ENCODE measurements at places on chromosomes 1 and 21. TPM values are rescaled to one million over a fixed set of nuclear protein-coding genes. Genes with fewer than 3 reads are reported as not detected.

The PRKAA2 gene
- total RNA-seq: 7.8 TPM

The TLCD4 gene
- total RNA-seq: 7.5 TPM

The AIRE gene
- not detected for total RNA-seq

The CELA2A gene
- 1.5 TPM for total RNA-seq

The TMEM54 gene
- 41.4 TPM for total RNA-seq

The NBPF4 gene
- not detected for total RNA-seq

The ZMYND12 gene
- total RNA-seq: not detected

The DIO1 gene
- not detected for total RNA-seq

The CLIC6 gene
- 3.3 TPM for total RNA-seq

The PADI6 gene
- total RNA-seq: not detected

The RGS8 gene
- total RNA-seq: not detected

The EPHA2 gene
- total RNA-seq: 30.0 TPM

The SPATA21 gene
- not detected for total RNA-seq

The HAO2 gene
- total RNA-seq: not detected

The EPB41 gene
- total RNA-seq: 13.9 TPM

DNA sequence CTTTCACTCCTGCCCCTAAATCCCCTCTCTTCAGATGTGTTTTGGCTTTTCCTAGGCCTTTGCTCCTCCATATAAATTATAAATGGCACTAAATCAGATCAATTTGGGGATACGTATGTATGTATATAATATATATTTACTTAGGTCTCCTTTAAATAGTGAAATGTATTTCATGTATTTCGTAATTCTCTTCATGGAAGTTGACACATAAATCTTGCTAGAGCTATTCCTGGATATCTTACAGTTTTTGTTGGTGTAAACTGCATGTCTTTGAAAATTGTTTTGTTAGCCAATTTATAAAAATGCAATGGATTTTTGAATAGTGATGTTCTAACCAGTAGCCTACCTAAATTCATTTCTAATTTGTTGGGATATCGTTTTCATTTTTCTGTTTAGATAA, 9.0 kb downstream of the RPF1 start:
- no peak for DNase-seq

DNA sequence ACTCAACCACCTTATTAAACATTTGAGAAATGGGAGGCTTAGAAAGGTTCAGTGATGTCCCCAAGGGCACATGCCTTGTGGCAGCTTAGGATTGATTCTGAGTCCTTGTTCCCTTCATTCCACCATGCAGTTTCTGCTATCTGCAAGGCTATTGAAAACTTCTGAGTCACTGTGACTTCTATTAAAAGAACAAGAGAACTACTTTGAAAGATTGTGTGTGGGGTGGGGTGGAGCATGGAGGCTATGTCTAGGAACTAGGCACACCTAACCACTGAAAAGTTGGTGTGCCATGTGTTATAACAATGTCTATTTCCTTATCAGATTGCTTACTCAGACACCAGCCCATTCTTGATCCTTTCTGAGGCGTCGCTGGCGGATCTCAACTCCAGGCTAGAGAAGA, 10.8 kb downstream of the MTARC1 start:
- DNase-seq: no peak

DNA sequence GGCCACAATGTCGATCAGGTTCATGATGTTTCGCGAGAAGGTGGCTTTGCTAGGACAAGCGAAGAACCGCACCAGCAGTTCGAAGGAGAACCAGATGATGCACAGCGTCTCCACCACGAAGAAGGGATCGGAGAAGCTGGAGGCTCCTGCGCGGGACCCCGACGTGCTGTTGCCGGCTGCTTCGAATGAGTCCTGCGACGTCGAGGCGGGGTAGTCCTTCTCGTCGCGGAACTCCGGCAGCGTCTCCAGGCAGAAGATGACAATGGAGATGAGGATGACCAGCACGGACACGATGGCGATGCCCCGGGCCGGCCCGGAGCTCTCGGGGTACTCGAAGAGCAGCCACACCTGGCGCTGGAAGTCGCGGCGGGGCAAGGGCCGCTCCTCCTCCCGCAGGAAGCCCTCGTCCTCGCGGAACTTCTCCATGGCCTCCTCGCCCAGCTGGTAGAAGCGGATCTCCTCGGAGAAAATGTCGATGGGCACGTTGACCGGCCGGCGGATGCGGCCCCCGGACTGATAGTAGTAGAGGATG, 869 bp downstream of the KCNA3 start:
- DNase-seq: no peak

DNA sequence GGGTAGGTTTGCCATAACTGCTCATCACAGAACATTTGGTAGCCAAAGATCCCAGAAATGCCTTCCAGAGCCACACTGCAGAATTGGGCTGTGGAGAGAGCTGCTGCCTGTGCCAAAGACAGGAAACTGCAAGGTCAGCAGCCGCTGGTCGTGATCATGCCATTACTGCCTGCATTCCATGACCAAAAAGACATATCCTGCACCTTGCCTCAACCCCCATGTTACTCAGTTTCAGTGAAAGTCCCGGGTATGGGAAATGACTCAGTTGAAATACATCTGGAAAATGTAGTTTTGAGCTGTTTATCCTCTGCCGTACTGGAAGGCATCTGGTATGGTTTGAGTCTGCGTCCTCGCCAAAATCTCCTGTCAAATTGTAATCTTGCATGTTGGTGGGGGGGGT, 161.7 kb downstream of the FCRL5 start:
- DNase-seq: no peak

GRCh38 chr1:203765029-203765837, at the start of gene LAX1:
Gene LAX1, plus strand, starts transcription at chr1:203765183. Its CDS starts 383 bp downstream, at chr1:203765566.
- no peak for DNase-seq

DNA sequence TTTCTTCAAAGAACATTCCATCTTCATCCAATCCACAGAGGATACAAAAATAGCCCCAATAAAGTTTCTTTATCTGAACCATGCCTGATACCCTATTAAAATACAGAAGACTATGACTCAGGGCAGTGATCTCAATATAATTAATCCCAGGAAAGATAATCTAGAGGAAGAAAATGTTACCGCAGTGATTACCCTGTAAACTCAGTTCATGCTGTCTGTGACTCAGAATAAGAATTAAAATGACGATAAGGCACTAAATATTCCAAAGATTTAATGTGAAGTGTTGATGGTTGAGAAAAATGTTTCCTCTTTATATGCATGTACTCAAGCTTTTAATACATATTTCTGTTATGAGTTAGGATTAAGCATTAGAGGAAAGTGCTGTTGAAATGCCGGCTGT, 88.6 kb upstream of the LYPLAL1 start:
- no peak for DNase-seq

DNA sequence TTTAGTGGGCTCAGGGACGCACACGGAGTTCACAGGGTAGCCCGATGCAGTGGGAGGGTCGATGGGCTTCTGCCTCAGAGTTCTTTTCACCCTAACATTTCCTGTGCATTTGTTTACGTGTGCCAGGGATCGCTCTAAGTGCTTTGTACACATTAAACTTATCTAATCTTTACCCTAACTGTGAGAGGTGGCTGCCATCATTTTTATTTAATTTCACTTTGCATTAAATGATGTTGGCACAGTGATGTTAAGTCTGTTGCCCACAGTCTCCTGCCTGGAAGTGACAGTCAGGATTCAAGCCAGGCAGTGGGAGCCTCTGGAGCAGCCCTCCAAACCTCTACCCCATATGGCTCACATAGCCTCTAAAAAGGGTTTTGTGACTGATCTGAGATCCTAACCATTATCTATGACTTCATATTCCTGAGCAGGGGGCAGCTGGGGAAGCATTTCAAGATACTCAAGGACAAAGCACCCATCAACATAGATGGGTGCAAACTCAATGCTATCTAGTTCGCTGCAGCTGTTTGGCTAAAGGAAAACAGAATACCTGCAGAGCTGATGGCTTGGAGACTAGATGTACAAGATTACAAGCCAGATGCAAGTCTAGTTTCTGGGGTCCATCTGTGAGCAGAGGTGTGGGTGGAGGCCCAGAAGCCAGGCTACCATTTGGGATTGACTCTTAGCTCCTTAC, 303.8 kb downstream of the DISC1 start:
- DNase-seq: no peak

DNA sequence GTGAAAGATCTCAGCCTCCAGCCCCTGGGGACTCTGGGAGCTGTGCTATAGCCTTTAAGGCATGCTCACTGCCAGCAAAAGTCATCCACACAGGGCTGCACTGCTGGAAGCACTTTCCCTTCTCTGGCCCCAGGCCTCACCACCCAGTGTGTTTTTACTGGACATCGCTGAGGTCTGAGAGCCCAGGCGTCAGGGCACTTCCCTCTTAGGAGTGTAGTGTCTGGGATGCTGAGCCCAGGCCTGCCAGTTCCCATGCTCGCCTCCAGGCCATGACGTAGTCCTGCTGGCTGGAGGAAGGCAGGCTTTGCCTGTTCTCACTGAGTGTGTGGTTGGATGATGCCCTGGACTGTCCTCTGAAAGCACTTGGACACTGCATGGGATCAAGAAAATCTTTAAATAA, 101.2 kb downstream of the GDAP2 start:
- DNase-seq: peak; percentile 33

DNA sequence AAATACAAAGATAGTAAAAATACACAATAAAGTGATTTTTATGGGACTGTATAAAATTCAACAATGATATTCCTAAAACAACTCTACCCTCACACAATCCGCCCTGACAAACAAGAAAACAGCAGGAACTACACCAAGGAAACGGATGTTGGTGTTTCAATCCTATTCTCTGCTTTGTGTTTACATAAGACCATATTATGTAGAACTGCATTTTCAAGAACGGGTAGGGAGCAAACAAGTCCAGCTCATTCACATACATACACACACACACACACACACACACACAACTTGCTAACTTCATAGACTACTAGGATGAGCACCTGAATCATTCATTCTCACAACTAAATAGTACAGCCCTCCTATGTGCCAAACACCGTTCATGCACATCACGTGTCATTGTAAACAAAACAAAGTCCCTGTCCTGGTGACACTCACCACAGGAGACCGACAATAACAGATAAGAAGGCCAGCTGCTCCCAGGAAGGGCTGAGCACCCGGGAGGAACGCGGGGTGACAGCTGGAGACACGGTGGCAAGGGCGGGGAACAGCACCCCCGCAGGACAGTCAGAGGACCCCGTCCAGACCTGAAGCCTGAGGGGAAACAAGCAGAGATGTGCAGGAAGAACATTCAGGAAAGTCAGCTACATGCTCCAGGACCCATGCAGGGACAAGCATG, 43.0 kb downstream of the NPHP4 start:
- DNase-seq: no peak

- DNase-seq: no peak
Measured at GRCh38 chr1:109239409-109240068, 9.8 kb upstream of the CELSR2 start.

GRCh38 chr1:75083223-75083622, 51.0 kb upstream of the LHX8 start:
- DNase-seq: no peak

DNA sequence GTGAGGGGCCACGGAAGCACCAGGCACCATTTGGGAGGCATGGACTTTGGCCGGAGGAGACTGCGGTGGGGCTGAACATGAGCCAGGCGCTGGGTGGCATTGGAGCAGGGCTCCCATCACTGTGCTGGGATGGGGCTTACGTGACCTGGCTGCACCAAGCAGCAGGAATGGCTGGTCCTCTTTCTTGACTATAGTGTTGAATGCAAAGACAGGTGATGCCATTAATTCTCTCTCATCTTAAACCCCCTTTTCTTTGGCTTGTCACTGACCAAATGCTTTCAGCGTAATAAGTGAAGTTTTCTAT, 447.9 kb downstream of the CAMTA1 start:
- no peak for DNase-seq

- DNase-seq: peak; percentile 28
Measured at GRCh38 chr1:4836574-4836973, 182.2 kb downstream of the AJAP1 start.

DNA sequence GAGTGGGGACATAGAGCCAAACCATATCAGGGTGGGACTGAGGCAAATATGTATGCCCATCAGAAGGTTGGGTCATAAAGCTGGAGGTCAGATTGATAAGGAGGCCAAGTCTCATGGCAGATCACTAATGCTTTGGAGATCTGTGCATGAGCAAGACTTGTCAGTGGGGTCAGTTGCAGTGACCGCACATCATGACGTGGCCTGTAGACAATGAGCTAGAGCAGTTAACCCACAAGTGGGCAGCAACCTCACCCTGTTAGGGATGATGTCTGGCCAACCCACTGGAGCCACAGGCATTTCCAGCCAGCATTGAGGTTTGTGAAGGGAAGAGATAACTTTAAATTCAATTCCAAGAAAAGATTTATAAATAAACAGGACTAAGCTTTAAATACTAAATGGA, 66.7 kb downstream of the XCL1 start:
- DNase-seq: no peak

DNA sequence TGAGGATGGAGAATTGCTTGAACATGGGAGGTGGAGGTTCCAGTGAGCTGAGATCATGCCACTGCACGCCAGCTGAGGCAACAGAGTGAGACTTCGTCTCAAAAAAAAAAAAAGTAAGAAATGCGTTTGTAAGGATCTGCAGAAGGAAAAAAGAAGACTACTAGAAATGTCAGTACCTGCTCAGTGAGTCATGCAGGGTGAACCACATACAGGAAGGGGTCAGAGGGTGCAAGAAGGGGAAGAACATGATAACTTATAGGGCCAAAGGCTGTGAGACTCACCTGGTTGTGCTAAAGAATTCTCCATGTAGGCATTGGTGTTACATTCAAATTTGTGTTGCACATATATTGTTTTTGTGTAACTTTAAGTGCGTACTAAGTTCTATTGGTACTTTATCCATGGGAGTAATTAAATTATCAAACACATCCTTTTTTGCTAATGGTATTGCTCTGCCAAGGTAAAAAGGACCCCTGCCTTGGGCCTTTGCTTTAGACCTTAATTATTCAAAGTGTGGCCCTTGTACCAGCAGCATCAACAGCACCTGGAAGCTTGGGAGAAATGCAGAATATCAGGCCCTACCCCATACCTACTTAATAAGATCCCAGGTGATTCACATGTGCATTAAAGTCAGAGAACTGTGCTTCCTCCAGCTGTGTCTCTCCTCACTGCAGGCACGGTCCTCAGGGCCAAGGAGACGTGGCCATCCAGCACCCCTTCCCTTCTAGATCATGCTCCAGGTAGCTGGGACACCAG, 96.4 kb upstream of the PPP2R5A start:
- DNase-seq: no peak

DNA sequence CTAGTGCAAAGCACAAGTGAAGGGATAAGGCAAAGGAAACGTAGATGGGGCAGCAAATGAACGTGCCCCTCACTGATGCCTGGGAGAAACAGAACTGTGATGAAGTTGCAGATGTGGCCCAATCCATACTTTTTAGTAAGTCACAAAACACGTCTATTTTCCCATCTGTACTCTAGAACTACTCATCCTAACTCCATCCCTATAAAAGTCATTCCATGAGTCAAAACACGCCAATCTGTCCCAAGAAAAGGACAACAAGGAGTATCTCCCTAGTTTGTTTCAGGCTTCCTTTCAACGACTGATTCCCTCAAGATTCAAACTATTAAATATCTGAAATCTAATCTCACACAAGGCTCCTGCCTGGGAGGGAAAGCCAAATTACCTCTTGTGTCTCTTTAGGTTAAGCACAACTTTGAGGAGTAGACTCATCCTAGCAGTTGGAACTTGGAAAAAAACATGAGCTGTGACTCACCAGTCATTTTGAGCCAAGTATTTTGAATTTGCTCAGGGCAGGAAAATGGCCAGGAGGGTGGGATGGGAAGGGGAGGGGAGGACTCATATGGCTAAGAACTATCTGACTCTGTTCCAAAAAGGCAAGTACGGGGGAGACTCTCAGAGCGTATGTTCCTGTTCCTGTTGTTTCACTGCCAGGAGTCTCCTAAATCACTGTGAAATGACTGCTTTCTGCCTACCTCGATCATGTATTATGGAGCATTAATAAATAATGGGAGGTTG, 214.5 kb upstream of the CAMK1G start:
- DNase-seq: no peak
